ENCODE measurements at places on chromosomes 2 and 18.

- DNase-seq = no peak
These were observed 86.7 kb downstream of the GALNT14 start for GRCh38 chr2:31051258-31052140.

DNA sequence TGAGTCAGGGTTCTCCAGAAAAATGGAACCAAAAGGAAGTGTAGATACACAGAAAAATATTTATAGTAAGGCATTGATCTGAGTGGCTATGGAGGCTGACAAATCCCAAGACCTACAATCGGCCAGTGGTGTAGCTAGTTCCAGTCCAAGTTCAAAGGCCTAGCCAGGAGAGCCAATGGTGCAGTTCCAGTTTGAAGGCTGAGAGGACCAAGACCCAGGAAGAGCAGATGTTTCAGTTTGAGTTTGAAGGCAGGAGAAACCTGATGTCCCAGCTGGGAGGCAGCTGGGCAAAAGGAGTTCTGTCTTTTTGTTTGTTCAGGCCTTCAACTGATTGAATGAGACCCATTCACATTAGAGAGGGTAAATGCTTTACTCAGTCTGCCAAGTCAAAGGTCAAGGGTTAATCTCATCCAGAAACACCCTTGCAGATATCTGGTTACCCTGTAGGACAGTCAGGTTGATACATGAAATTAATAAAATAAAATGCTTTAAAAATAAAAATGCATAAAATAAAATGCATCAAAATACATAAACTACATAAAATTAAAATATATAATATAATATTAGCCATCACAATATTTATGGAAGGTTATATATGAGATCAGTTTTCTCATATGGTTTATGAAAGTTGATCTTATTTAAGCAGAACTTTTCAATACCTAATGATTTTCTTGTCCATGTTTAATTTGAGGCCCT lies 38.7 kb downstream of the KCNE4 start:
- DNase-seq = no peak

- DNase-seq = no peak
These were observed 27.7 kb downstream of the TMEM131 start for GRCh38 chr2:97967931-97968627.

DNA sequence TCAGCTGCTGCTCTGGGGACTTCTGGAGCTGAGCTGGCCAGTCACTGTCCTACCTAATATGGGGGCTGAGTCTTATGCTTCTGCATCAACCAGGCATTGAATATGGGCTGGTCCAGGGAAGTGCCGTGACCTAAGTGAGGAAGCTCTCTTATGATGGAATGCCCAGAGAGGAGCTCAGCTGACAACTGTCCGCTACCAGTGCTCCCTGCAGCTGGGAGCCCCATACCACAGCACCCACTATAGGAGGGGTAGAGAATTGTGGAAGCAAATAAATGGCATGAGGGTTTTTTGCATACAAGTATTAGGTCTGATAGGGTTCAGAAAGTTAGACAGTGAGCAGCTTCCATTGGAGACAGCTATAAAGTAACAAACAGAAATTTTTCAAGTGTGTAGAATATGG lies 4.5 kb downstream of the TIMM21 start:
- DNase-seq = no peak

DNA sequence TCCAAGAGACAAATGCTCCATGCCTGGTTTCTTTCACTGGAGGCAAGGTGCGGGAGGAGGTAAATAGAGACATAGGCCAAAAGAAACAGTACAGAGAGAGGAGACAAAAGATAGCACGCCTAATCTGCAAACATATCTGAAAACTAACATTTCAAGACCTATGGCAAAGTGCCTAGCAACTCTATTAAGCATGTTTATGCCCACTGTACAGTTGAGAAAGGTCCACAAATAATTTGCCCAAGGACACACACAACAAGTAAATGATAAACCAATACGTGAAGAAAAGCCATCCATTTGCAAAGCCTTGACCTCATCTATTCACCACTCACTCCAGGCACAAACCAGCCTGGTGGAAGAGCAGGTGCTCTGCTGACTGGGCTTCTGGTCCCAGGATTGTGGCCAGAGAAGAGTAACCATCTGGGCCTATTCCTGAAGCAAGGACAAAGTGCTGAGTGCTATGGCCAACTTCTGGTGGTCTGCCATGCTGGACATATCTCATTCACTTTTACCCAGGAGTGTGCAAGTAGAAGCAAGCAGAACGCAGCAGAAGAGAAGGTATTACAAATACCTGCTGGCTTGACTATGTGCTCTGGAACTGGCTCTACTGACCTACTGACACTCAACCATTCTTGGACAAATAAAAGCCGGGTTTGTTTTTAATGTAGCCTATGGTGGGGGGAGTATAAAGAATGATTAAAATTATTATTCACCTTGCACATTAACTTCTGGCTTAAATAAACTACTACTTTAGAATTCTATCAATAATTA lies 25.3 kb downstream of the TMEM131 start:
- DNase-seq = no peak

Data from DMS79 treated with DMSO at 0.1 percent for 48 hours (cell line).